ENCODE measurements at places on chromosomes 4 and X. TPM values are rescaled to one million over a fixed set of nuclear protein-coding genes. Genes with fewer than 3 reads are reported as not detected.

DNA sequence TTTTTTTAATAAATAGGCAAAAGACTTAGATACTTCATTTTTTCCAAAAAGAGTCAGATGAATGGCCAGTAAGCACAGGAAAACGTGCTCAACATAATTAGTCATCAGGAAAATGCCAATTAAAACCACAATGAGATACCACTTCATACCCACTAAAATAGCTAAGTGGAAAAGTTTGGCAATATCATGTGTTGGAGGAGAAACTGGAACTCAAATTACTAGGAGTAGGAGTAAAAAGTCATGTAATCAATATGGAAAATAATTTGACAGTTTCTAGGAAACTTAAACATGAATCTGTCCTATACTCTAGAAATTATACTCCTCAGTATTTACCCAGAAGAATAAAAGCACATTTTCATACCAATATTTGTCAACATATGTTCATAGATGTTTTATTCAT lies 449.8 kb downstream of the INPP4B start:
- no peaks in the 10 kb centered on the region for H3K4me1 ChIP-seq
- no peaks in the 10 kb centered on the region for H3K36me3 ChIP-seq
- H3K27ac ChIP-seq: no peak overlapping the region
- DNase-seq: no peak
- H3K4me3 ChIP-seq: no peak overlapping the region

GRCh38 chr4:141016117-141016798 lies 117.0 kb downstream of the RNF150 start:
- H3K36me3 ChIP-seq: no peaks in the 10 kb centered on the region
- no peak overlapping the region for H3K4me3 ChIP-seq
- H3K27me3 ChIP-seq: no peaks in the 10 kb centered on the region
- H3K4me1 ChIP-seq: peaks cover 23% of the 10 kb centered on the region

- no peaks in the 10 kb centered on the region for H3K4me1 ChIP-seq
- H3K4me3 ChIP-seq: no peak overlapping the region
- H3K36me3 ChIP-seq: no peaks in the 10 kb centered on the region
- no peak overlapping the region for H3K27ac ChIP-seq
- DNase-seq: no peak
Observed at GRCh38 chr4:30630431-30630830, 89.7 kb upstream of the PCDH7 start.

DNA sequence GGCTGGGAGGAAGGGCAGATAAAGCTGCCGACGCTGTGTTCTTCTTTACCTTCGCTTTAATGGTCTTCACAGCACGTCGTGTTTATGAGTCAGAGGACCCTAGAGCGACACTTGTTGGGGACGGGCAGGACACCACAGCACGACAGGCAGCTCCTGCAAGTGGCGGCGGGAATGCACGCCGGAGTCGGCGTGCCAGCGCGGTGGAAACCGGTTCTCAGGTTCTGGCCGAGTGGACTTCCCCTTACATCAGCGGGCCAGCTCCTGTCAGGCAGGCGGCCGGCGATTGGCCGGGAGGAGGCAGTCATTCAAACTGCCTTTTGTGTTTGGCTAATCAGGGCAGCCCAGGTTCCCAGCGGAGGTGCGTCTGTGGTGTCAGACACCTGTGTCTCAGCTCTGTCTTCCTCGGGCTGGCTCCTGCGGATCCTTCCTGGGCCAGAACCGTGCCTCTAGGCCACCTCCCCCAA lies 150.9 kb downstream of the SHROOM3 start:
- DNase-seq: peak; percentile 81
- H3K27me3 ChIP-seq: no peaks in the 10 kb centered on the region
- no peaks in the 10 kb centered on the region for H3K36me3 ChIP-seq
- no peaks in the 10 kb centered on the region for H3K4me1 ChIP-seq
- peak overlapping the region; percentile 79 for H3K27ac ChIP-seq

GRCh38 chrX:15214588-15214987 lies 55.3 kb downstream of the ASB9 start:
- no peaks in the 10 kb centered on the region for H3K27me3 ChIP-seq
- H3K4me1 ChIP-seq: no peaks in the 10 kb centered on the region
- no peaks in the 10 kb centered on the region for H3K36me3 ChIP-seq
- H3K4me3 ChIP-seq: no peak overlapping the region
- H3K27ac ChIP-seq: no peak overlapping the region
- no peak for DNase-seq

GRCh38 chr4:85452058-85452731 lies 22.8 kb upstream of the ARHGAP24 start:
- no peaks in the 10 kb centered on the region for H3K27me3 ChIP-seq
- no peak overlapping the region for H3K4me3 ChIP-seq
- DNase-seq: no peak
- H3K36me3 ChIP-seq: no peaks in the 10 kb centered on the region
- H3K27ac ChIP-seq: no peak overlapping the region

DNA sequence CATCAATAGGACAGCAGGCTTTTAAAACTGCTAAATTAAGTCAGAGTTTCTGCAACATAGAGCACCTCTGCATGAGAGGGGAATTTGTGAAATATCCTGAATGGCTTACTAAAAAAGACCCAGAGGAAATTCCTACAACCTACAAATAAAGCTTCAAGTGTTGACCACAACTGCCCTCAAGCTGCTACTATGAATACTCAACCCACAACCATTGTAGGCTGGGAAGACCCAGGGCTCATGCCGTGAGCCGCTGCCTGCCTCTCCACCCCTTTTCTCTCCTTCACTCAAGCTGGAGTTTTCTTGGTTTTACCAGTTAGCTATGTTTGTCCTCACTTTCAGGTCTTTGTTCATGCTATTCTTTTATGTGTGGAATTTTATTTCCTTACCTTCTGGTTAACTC lies 151.6 kb downstream of the EMCN start:
- no peaks in the 10 kb centered on the region for H3K27me3 ChIP-seq
- H3K27ac ChIP-seq: no peak overlapping the region
- no peaks in the 10 kb centered on the region for H3K4me1 ChIP-seq
- no peak overlapping the region for H3K4me3 ChIP-seq
- no peaks in the 10 kb centered on the region for H3K36me3 ChIP-seq

GRCh38 chr4:126338548-126338947 lies 1023.8 kb downstream of the FAT4 start:
- H3K27ac ChIP-seq: peak overlapping the region; percentile 57
- no peaks in the 10 kb centered on the region for H3K4me1 ChIP-seq
- H3K4me3 ChIP-seq: no peak overlapping the region
- H3K27me3 ChIP-seq: no peaks in the 10 kb centered on the region
- DNase-seq: no peak

- H3K4me1 ChIP-seq: no peaks in the 10 kb centered on the region
- no peaks in the 10 kb centered on the region for H3K27me3 ChIP-seq
- no peak for DNase-seq
- no peak overlapping the region for H3K27ac ChIP-seq
Observed at GRCh38 chr4:98374643-98375042, 113.5 kb downstream of the RAP1GDS1 start.

DNA sequence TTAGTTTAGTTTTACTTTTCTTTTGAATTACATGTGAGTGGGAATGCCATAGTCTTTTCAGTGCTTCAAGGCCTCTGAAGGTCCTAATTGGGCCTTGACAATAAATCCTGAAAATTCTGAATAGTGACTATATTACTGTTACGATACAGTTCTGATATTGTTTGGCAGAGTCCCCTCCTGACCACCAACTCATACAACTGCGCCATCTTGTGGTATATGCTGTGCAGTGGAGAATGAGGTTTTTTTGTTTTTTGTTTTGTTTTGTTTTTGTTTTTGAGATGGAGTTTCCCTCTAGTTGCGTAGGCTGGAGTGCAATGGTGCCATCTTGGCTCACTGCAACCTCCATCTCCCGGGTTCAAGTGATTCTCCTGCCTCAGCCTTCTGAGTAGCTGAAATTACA lies 56.6 kb upstream of the CHRDL1 start:
- H3K27ac ChIP-seq: no peak overlapping the region
- H3K4me1 ChIP-seq: no peaks in the 10 kb centered on the region

GRCh38 chr4:40583850-40584439 lies 45.7 kb downstream of the RBM47 start:
- H3K27me3 ChIP-seq: no peaks in the 10 kb centered on the region
- H3K27ac ChIP-seq: no peak overlapping the region
- no peaks in the 10 kb centered on the region for H3K36me3 ChIP-seq
- H3K4me3 ChIP-seq: no peak overlapping the region
- no peak for DNase-seq

DNA sequence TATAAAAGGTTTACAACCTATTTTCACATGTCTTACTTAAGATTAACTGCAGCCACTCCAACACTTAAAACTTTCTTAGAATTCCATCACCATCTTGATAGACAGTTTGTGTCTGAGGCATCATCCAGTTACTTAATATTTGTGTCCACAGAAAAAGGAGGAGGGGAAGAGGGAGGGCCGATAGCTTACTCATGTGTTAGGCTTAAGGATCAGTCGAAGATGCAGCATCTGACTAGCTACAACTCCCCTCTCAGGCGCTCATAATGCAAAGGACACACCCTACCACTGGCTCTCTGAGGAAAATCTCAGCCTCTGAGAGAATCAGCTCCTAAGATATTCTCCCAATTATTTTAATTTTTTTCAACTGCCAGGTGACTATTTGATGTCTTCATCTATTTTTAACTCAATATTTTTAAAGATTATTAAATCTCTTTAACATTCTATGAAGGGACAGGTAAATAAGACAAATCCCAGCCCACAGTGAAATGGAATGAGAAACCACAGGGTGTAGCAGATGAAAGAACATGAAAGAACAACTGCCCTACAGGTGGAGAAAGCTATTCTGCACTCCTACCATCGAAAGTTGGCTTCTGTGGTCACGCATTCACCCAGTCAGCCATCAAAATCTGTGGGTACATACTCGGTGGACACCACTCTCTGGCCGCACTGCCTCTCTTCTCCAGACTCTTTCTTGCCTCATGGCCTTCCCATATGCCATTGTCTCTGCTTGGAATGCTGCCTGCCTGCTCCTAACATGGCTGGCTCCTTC lies 48.0 kb downstream of the ARAP2 start:
- no peaks in the 10 kb centered on the region for H3K4me1 ChIP-seq
- H3K27ac ChIP-seq: no peak overlapping the region
- H3K27me3 ChIP-seq: no peaks in the 10 kb centered on the region
- no peak overlapping the region for H3K4me3 ChIP-seq
- no peaks in the 10 kb centered on the region for H3K36me3 ChIP-seq

DNA sequence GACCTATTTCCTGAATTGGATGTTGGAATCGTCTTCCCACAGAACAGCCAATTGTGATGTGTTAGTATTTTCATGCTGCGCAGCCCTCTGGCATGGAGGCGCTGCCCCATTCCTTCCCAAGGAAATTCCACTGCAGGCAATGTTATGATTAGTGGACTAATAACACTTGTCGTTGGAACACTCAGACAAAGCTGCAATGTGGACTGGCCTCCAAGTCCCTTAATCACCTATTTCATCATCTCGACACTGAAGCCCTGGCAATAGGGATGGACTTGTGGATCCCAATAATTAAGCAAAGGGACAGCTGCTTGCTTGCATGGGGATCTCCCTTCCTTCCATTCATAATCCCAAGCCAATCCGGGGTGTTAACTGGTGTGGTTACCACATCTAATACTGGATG lies 78.8 kb upstream of the PLAC1 start:
- H3K4me1 ChIP-seq: no peaks in the 10 kb centered on the region
- no peaks in the 10 kb centered on the region for H3K36me3 ChIP-seq
- no peak overlapping the region for H3K4me3 ChIP-seq
- H3K27me3 ChIP-seq: no peaks in the 10 kb centered on the region

- peak overlapping the region; percentile 11 for H3K27ac ChIP-seq
- DNase-seq: no peak
- no peaks in the 10 kb centered on the region for H3K27me3 ChIP-seq
- H3K36me3 ChIP-seq: no peaks in the 10 kb centered on the region
- no peak overlapping the region for H3K4me3 ChIP-seq
Observed at GRCh38 chr4:75004755-75005668, 72.1 kb downstream of the PARM1 start.

DNA sequence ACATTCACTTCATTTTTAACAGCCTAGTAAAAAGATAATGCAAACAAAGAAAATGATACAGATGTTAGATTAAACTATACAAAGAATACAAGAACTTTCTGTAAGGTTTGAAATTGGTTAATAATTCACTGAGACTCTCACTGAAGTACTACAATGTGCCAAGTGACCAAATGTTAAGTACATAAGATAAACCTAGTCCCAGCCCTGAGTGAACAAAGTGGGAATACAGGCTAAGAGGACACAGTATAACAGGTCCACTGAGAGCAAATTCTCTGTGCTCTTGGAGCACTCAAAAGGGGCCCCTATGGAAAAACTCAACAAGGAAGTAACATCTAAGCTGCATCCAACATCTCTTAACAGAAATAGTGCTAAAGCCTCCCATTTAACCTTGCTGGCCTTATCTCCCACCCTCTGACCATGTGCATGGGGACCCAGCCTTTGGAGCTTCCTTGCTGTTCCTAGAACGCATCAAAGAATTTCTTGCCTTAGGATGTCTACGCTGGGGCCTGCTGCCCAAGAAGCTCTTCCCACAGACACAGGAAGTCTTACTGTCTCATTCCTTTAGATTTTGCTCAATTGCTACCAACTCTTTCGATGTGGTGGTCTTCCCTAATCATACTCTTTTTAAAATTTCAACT lies 113.4 kb downstream of the ZAR1 start:
- no peaks in the 10 kb centered on the region for H3K4me1 ChIP-seq
- no peak overlapping the region for H3K4me3 ChIP-seq
- H3K27me3 ChIP-seq: no peaks in the 10 kb centered on the region
- no peak overlapping the region for H3K27ac ChIP-seq
- no peaks in the 10 kb centered on the region for H3K36me3 ChIP-seq

GRCh38 chrX:27966955-27967354 lies 14.3 kb downstream of the DCAF8L1 start:
- DNase-seq: no peak

- H3K4me1 ChIP-seq: peaks cover 15% of the 10 kb centered on the region
- H3K36me3 ChIP-seq: no peaks in the 10 kb centered on the region
- DNase-seq: no peak
- no peak overlapping the region for H3K4me3 ChIP-seq
Observed at GRCh38 chr4:140256941-140257340, 103.0 kb upstream of the MAML3 start.

DNA sequence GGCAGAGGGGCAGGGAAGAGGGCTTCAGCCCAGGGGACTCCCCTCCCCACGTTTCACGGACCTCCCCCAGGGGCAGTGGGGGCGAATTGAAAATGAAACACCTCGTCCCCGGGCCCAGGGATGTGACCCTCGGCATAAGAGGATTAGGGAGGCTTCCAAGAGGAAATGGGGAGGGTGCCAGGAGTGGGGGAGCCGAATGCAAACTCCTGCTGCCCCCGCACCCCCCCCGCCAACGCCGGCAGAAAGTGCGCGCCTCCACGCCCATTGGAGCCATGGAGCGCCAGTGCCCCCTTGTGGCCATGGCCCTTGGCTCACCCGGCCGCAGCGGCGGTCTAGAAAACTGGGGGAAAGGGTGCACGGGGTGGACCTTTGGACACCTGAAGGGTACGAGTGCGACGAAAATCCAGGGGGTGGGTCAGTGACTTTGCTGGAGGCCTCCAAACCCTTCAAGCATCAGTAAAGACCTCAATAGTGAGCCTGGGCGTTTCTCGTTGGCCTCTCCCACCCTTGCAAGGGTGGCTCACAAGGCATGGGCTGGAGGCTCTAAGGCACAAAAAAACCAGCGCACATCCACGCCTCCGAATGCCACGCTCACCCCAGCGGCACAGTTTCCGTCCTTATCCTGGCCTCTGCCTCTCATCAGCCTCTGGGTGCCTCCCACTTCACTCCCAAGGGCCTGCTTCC lies 120.8 kb upstream of the PJA1 start:
- H3K36me3 ChIP-seq: no peaks in the 10 kb centered on the region
- no peaks in the 10 kb centered on the region for H3K27me3 ChIP-seq
- peak overlapping the region; percentile 14 for H3K27ac ChIP-seq
- H3K4me3 ChIP-seq: no peak overlapping the region
- H3K4me1 ChIP-seq: no peaks in the 10 kb centered on the region

The XKRX gene
- total RNA-seq: not detected

The USP27X gene
- total RNA-seq: 2.4 TPM

The C4orf51 gene
- not detected for total RNA-seq

The OCRL gene
- 12.6 TPM for total RNA-seq

The FHIP1A gene
- total RNA-seq: 11.8 TPM

The CXCL6 gene
- total RNA-seq: 0.44 TPM

The NUP54 gene
- total RNA-seq: 14.9 TPM

The MAGED4B gene
- total RNA-seq: 1.3 TPM

The IRS4 gene
- total RNA-seq: not detected

The F8A3 gene
- total RNA-seq: 9.2 TPM

Measured in right atrium auricular region (tissue), 2 donors.